Activated CD4-positive, CD25-positive, alpha-beta regulatory T cell treated with anti-CD3 and anti-CD28 coated beads, Interleukin-2, amount 50 U/mL, for 24 hours (primary cell): ENCODE measurements at places on chromosomes 3 and 15.

DNA sequence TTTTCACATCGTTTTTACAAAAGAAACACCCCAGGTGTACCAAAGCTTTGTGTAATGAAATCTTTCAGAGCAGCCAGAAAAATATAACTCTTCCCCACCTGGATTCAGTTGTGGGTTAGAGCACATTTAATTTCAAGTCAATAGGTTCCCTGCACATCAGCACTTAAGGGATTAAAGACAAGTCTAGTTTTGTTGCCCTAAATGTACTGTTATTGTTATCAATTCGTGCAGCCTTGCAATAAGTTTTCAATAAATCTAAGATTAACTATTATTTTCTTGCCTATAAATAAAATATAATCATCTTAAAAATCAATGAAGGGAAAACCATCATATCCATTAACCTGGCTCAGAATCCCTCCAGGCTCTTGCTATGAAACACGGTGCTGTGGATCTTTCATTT is 172.5 kb upstream of the CDIN1 start:
- ATAC-seq, result no peak

DNA sequence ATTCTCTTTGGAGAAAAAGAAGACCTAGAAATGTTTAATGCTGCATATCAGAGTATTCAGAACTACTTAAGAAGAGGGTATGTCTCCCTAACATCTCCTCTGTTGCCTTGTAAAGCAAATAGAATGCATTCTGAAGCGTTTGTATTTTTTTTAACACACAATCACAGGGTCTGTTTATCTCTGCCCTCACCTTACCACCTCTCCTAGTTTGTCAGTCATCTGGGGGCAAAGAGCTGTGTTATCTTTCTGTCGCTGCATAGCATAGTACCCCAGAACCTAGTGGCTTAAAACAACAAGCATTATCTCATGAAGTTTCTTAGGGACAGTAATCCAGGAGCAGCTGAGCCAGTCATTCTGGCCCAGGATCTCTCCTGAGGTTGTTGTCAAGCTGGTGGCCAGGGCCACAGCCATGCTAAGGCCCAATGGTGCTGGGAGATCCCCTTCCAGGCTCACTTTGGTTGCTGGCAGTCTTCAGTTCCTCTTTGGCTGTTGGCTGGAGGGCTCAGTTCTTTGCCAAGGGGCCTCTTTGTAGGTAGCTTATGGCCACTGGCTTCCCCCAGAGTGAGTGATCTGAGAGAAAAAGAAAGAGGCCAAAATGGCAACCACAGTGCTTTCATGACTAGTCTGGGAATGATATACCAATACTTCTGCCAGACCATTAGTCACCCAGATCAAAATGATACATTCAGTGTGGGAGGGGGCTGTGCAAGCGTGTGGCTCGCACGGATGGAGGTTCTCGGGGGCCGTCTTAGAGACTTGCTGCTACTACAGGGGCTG is 17.8 kb downstream of the EDEM1 start:
- ATAC-seq, result peak; percentile 86

GRCh38 chr3:16723978-16724377 is 118.8 kb upstream of the DAZL start:
- no peak for ATAC-seq

DNA sequence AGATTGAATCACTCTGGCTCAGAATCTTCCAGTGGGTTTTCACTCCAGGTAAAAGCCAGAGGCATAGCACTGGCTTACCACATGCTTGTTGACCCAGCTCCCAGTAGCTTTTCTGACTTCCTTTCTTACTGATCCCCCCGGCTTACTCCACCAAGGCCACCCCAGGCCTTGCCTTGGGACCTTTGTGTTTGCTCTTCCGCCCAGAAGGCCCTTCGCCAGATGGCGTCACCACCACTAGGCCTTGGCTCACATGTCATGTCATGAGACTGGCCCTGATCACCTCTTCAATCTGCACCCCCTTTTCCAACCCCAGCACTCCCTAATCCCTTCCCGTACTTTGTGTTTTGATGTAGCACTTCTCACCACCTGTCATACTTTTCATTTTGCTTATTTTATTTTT is 98.5 kb upstream of the UMPS start:
- no peak for ATAC-seq

DNA sequence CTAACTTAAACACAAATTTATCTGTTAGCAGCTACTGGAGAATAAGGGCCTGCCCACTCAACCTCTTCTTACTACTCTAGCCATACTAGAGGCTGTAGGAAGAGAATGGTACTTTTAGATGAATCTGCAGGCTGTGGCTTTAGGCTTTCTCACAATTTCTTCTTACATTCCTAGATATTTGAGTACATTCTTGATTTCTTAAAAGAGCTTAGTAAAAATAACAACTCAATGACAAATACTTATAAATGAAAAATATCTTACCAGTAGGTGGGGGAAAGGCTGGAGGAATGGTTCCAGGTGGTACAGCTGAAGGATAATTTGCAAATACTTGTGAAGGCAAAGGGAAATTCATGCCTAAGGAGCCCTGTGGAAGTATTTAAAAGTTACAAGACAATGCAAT is 92.9 kb upstream of the GK5 start:
- ATAC-seq, result no peak

DNA sequence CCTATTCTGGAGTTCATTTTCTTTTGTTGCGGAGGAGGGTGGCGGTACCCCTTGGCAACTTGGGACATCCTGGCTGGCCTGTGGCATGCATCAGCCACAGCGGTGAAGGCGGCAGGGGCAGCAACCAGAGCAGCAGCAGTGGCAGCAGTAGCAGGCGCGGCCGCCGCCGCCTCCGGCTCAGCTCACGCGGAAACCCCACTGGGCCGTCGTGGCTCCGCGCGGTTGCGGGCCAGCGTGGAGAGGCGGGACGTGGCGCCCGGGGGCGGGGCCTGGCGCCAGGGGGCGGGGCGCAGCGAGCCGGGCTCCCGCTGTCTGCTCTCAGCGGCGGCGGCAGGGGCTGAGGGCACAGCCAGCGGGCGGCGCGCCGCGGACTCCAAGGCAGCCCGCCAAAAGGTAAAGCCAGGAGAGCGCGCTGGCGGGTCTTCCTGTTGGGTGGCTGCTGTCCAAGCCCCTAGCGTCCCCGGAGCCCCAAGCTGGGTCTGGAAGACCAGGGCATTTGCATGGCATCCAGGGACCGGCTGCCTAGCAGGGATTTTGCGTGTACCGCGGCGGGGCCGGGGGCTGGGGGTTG is 334.4 kb upstream of the THRB start:
- no peak for ATAC-seq

GRCh38 chr15:59178151-59178695 is 28.4 kb upstream of the LDHAL6B start:
- ATAC-seq, result no peak

DNA sequence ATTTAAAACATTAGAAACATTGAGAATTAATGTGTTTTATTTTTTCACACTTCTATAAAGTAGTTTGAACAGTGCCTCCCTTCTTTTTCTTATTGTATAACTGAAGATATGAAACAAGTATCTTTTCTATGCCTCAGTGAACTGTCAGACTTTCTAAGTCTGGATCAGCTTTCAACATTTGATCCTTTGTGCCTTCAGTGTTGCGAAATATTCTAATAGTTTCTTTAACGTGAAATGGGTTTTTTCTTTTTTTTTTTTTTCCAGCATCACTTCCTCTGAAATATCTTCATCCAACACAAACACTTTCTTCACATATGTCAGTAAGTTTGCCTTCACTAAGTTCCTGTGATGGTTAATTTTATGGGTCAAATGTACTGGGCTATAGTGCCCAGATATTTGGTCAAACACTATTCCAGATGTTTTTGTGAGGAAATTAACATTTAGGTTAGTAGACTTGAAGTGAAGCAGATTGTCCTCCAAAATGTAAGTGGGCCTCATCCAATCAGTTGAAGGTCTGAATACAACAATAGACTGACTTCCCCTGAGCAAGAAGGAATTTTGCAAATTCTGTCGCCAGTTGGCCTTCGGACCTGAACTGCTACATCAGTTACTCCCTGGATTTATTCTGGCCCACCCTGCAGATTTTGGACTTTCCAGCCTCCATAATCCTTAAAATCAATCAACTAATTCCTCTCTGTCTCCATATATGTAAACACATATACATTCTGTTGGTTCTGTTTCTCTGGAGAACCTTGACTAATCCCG is 6.4 kb upstream of the CPOX start:
- no peak for ATAC-seq

DNA sequence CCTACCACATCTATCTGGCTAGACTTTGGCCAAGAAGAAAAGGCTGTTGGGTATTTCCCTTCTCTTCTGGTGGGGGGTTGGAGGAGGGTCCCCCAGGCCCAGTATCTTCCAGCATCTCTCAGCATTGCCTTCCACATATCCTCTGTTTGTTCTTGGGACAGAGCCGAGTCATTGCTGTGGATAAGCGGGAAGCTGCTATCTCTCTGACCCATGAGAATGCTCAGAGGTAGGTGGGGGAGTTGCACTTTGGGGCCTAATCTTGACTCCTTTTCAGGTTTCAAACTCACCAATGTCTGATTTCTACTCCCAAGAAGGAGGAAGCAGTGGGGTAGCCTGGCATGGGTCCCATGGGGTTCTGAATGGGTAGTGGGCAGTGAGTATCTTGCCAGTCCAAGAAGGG is 8.0 kb downstream of the HEMK1 start:
- ATAC-seq, result no peak

DNA sequence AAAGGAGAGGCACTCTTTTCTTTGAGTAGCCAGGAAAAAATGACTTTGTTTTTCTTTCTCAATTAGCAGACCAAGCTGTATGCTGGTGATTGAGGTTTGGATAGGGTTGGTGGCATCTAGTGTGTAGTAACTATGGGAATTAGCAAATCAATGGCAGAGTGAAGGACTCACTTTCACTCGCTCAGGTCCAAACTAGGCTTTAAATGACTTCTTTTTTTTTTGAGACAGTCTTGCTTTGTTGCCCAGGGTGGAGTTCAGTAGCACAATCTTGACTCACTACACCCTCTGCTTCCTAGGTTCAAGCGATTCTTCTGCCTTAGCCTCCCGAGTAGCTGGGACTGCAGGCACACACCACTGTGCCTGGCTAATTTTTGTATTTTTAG is 35.9 kb downstream of the PRKCI start:
- ATAC-seq, result no peak

DNA sequence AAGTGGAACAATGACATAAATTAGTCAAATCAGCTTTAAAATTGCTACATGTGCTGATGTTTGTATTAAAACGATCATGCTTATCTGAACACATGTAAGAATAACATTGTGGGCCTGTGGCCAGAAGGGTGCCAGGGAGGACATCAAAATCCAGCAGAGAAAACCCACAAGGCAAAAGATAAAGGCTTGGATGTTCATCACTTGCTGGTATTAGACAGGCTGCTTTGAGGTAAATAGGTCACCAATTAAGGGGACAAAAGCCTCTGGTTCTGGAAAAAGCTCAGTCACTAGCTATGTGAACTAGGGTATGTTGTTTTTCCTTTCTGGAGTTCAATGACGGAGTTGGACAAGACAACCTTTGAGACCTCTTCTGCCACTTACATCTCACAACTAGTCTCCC is 74.4 kb upstream of the TMEM108 start:
- no peak for ATAC-seq

DNA sequence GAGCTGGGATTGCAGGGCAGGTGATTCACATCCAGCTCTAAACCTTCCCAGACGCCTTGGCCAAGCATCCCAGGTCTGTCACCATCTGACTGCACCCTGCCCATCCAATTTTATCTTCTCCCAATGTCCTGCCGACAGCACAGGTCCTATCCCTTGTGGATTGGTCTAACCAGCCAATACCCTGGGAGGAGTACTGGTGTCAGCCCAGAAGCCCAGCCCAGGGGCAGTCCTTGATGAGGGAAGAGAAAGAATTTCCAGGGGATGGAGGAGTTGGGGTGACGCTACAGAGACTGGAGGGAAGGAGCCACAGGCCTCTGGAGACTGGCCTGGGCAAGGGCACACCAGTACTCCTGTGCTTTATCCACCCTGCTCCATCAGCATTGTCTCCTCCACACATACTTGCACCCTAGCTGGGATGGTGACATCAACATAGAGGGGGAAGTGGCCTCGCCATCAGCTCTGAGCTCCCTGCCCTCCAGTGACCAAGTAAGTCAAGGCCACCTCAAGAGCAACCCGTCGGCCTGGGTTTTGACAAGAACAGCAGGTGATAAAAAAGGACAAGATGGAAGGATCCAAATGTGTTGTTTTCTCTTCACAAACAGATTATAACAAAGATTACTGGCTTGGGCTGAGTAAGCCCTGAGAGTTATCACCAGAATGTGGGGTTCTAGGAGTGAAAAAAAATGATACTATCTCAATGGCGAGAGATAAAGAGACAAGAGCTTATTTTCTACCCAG is 114.6 kb downstream of the AQP9 start:
- ATAC-seq, result no peak

DNA sequence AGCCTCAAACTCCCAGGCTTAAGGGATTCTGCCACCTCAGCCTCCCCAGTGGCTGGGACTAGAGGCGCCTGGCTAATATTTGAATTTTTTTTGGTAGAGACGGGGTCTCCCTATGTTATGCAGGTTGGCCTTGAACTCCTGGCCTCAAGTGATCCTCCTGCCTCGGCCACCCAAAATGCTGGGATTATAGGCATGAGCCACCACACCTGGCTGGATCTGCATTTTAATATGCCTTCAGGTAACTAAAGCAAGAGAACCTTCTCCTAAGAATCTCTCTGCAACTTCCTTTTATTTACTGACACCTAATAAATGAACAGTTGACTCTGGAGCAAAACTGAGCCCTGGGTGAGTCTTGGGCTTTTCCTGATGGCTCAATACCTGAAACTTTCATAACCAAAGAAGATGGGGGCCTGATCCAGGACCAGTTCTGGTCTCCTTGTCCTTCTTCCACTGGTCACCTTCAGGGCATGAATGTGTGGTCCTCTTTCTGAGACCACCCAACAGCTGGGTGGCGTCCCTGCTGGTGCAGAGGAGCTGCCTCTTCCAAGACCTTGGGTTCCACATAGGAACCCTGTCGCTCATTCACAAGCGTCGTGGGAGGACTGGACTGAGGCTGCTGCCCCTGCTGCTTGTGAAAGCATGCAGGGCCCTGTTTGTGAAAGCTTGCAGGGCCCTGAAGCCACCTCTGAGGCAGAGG is 28.2 kb downstream of the CCR9 start:
- no peak for ATAC-seq
